NCI-H526 (cell line): ENCODE measurements at places on chromosomes 12 and 14.

DNA sequence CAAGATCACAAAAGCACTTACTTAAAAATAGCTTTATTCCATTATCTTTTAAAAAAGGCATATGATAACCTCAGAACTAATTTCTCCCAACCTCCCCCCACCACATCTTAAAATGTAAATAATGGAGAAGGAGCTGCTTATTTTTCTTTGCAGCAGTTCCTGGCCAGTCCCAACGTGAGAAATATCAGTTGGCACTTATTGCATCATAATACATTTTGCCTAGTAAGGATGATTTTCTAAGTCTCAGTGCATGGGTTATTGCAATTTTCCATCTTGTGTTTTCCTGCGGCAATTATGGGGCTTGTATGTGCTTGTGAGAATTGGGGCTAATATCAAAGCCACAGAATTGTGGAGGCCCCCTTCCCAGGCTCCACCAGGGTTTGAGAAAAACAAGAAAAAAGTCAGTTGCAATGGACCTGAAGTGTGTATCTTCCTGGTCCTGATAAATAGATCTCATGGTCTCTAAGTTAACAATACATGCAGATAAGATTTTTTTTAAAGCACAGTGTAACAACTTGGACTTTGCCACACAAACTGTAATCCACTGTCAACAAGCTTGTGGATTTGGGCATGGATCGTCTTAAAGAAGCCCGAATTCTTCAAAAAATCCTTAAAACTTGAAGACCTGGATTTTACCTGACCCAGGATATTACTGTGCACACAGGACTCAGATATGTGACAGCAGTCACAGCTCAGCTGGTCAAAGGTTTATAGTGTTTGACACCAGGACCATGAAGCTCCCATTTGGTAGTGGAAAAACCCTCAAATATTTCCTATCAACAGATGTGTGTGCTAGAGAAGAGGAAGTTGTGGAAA lies 2.8 kb upstream of the WSB2 start:
- DNase-seq, result no peak

- DNase-seq, result no peak
These were observed 8.8 kb upstream of the TRAF3 start for GRCh38 chr14:102768223-102769048.

DNA sequence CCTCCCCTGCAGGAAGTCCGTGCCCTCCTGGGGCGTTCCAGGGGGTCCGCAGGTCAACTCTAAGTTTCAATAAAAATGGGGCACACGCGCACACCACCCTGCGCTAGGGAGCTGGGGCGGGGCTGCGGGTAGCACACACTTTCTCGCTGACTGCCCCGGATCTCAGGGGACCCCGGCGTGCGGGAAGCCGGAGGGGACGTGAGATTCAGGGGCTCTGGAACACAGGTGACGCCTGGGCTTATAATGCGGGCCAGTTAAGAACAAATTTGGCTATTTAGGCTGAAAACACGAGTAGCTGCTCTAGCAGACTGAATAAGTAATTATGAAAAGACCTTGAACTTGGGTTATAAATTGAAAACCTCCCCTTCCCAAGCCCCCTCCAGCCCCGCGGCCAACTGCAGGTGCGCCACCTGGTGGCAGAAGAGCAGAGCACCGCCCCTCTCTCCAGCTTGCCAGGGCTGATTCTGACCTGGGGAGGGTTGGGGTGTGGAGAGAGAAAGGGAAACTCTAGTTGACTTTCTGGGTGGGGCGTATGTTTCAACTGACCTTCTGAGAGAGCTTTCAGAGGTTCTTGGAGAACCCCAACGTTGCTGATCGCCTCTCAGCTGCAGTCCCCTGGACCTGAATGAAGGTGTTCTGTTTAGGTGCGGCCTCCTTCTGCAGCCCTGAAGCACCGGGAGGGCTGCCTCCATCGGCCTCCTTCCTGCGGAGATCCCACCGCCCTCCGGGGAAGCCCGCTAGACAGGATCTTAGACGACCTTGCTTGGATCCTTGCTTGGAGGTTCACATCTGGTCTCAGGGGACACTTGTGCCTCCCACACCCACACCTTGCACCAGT lies 118.4 kb upstream of the EVL start:
- peak; percentile 65 for DNase-seq

- no peak for DNase-seq
These were observed 16.2 kb upstream of the RNASE1 start for GRCh38 chr14:20818861-20819260.

DNA sequence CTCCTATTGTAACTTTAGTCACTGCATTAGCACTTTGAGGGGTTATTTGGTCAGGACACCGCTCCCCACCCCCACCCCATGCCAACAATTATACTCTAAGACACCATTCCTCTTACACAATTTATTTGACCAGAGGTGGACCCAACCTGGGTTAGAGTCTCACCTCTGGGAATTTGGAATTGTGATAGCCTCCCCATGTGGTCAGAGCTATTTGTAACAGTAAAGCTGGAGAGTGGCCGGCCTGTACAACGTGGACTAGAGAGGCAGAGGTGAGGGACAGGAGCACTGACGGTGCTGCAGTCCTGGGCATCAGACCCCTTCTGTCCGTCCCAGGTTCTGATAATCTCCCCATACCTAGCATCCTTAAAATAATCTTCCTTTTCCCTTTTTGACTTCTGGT lies 3.3 kb upstream of the HAL start:
- no peak for DNase-seq

DNA sequence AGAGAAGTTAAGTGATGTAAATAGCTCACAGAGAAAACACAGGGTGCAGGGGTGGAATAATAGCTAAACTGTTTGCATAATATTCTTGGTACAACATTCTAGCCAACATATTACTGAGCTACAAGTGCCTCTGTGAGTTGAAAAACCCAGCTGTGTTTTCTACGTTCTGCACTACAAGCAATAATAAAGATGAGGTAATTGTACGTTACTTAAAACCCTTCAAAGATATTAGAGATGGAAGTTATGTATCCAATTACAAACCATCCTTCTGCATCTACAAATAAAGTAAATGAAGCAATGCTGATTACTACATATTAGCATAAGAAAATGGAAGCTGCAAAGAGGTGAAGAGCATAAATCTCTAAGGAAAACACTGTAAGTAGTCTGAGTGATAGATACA lies 271.4 kb downstream of the SSPN start:
- DNase-seq, result no peak

GRCh38 chr12:15924956-15925355 lies 13.8 kb downstream of the DERA start:
- DNase-seq, result no peak

GRCh38 chr12:131084341-131085011 lies 130.8 kb downstream of the ADGRD1 start:
- DNase-seq, result no peak

DNA sequence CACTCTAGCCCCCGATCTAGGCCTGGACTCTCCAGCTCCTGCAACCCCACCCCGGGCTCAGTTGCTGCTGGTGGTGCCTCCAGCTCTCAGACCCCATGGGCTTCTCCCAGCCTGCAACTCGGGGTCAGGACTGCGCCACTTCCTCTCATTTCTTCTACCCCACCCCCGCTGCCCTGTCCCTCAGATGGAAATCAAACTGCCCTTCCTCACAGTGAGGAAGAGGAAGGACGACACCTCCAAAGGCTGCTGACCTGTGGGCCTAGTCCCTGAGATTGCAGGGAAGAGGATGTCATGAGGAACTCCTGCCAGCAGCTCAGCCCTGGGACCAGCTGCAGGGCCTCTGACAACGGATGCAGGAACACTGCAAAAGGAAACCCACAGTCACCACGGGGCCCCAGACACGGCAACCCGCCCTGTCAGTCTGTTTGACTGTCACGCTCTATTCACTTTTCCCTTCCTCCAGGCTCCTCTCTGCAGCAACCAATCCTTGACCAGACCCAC lies 29.3 kb upstream of the PNMA1 start:
- DNase-seq, result peak; percentile 43

DNA sequence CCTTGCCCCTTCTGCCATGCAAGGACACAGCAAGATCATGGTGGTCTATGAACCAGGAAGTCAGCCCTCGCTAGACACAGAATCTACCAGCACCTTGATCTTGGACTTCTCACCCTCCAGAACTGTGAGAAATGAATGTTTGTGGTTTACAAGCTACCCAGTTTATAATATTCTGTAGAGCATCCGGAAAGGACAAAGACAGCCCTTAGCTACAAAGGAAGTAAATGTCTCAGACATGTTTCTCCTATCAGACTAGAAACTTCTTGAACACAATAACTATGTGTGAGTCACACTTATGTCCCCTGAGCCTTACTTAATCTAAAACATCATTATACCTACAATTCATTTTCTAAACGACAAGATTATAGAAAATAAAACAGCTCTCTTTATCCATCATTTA lies 176.7 kb downstream of the KLHL28 start:
- DNase-seq, result no peak

- DNase-seq, result no peak
These were observed 947.6 kb upstream of the MDGA2 start for GRCh38 chr14:48622980-48623379.

- no peak for DNase-seq
These were observed 5.1 kb downstream of the ADCY4 start for GRCh38 chr14:24329736-24330135.

GRCh38 chr14:74417611-74418010 lies 8.4 kb downstream of the SYNDIG1L start:
- DNase-seq, result no peak

DNA sequence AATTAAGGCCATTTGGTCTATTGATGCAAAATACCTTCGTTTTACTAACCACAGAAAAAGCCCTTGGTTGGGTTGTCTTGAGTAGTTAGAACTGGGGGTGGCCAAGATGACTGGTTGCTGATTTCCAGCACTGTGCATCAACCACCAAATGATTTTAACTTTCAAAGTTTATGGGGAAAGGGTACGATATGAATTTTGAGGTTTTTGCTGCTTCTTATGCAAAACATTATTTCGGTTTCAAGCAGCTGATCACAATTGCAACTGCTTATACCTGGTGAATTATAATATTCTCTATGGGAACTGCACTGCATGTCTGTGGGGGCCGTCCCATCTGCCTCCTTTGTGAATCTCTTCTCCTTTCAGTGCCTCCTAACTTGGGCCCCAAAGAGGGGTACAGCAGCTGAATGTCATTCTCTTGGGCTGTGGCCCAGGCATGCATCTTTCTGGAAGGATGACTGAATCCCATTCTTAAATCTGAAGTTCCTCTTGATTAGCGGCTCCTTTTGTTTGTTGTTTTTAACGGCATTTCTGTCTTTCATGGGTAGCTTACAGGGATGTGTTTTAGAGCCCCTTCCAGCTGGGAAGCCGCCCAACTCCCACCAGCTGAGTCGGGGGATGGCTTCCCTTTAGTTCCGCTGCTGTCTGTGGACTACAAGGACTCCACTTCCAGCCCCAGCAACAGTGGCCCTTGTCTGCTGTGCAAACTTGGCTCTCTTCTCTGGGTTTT lies 479.8 kb downstream of the ZFP36L1 start:
- no peak for DNase-seq
